Central memory CD8-positive, alpha-beta T cell (primary cell): ENCODE measurements at places on chromosomes 6 and 20.

DNA sequence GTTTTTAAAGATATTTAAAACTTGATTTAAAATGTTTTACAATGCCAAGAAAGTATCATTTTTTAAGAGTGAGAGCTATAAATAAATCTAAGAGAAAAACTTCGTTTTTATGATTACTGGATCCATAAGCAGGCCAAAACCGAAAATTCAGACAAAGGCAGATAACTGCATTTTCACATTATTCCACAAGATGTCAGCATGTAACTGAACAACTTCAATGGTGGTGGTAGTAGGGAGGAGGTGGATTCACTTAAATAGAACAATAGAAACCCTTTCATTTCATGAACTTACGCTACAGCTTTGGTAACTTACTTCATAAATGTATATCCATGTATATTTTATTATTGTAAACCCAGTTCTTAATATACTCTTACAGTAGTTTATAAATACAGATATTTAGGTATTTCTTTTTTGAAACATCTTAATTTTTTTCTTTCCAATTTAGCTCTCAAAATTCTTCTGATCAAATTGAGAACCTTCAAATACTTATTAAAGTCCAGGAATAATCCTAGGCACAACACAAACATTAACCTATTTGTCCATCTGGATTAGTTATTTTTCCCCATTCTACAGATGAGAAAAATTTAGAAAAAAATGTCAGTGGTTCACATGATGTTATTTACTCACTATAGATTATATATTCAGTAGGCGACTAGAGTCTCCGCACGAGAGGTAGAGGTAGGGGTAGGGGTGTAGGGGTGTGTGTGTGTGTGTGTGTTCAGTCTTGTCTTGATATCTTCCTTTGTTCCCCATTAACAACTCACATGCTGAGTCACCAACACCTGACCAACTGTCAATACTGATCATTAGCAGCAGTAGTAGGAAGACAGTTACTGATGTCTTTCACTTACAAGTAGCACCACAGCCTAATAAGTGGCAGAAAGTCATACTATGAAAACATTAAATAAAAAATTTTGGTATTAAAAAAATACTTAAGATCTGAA lies 111.5 kb downstream of the ARHGAP18 start:
- DNase-seq: no peak

GRCh38 chr20:59247731-59248684 lies 52.4 kb upstream of the EDN3 start:
- no peak for DNase-seq

DNA sequence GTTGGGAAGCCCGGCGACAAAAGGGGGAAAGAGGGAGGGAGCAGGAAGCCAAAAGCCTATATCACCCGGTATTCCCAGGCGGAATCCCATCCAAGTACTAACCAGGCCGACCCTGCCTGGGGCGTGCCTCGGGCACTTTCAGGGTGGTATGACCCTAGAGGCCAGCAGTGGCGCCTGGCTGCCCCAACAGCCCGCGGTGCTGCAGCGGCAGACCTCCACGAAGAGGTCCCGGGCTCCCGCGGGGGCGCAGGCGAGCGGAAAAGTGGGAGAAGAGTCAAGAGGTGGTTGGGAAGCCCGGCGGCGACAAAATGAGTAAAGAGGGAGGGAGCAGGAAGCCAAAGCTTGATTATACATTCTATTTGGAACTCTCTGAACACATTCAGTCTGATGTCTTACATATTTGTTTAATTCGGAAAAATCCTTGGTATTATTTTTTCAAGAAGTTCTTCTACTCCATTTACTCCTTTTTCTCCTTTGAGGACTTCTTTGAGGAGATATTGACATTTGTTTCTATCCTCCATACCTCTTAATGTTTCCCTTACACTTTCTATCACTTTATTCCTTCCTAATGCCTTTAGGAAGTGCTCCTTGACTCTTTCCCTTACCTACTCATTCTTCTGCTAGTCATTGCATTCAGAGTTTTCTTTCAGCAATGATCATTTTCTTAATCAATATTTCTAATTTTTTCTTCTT lies 11.5 kb downstream of the TREML4 start:
- no peak for DNase-seq

GRCh38 chr6:35737413-35738211 lies 780 bp downstream of the ARMC12 start:
- DNase-seq: no peak

DNA sequence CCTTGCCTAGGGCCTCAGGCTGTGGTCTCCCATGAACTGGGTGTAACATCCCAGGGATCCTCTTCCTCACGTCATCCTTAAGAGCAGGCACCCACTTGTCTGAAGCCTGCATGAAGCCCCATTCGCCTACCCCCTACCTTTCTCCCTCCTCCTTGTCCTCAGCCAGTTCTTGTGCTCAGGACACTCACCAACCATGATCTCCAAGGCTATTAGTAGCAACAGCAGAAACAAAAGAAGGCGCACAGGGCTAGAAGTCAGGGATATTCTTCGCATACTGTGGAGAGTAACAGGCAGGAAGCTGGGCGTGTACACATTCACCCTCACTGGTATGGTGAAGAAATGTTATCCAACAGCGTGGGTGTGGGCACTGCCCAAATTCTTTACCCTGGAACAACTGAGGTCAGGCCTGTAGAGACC lies 7.3 kb downstream of the RAET1E start:
- DNase-seq: no peak

- no peak for DNase-seq
Observed at GRCh38 chr6:170317718-170318117, 11.2 kb downstream of the FAM120B start.

DNA sequence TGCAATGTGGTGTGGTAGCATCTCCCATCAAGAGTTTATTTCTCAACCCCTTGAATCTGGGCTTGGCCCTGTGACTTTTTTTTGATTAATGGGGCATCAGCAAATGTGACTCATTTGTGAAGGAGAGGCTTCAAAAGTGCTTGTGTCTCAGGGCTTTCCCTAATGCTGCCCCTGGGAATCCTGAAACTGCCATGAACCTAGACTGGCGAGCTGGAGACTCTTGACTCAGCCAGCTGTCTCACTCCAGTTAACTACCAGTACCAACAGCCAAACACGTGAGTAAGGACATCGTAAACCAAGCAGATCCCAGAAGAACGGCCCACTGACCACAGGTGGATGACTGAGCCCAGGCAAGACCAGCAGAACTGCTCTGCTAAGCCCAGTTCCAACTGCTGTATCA lies 72.8 kb upstream of the ADTRP start:
- DNase-seq: no peak

- DNase-seq: no peak
Observed at GRCh38 chr20:19649041-19649440, 109.0 kb upstream of the RIN2 start.

DNA sequence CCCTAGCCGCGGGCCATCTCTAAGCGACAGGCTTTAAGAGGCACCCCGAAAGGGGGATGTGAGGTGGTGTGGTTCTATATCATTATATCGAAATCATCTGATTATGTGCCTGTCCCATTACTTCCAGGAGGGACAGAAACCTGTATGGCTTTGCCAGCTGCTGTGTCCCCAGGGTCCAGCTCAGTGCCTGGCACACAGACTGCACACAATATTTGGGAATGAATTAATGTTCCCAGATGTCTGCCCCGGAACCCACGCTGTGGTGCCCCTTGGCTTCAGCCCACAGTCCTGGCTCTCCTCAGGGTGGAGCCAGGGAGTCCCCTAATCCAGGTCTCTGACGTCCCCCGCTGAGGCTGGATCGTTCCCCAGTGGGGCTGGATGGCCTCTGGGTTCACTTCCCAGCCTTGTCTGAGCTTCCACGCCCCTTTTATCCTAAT lies 8.9 kb upstream of the AHCY start:
- DNase-seq: no peak

DNA sequence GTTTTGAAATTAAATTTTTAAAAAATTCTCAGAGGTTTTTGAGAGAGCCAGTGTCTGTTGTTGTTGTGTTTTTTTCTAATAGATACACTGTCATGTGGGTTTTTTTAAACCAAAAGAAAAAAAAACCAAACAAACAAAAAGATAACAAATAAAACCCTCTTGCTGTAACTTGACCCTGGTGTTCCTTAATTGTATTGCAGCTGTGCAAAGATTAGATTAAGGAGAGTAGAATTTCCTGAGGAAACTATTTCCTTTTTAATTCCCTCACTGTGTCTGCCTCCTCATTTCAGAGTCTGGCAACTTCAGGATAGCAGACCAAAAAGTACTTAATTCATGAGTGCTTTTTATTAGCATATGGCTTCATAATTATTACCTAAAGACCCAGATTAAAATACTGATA lies 281.9 kb downstream of the EPM2A start:
- DNase-seq: no peak

DNA sequence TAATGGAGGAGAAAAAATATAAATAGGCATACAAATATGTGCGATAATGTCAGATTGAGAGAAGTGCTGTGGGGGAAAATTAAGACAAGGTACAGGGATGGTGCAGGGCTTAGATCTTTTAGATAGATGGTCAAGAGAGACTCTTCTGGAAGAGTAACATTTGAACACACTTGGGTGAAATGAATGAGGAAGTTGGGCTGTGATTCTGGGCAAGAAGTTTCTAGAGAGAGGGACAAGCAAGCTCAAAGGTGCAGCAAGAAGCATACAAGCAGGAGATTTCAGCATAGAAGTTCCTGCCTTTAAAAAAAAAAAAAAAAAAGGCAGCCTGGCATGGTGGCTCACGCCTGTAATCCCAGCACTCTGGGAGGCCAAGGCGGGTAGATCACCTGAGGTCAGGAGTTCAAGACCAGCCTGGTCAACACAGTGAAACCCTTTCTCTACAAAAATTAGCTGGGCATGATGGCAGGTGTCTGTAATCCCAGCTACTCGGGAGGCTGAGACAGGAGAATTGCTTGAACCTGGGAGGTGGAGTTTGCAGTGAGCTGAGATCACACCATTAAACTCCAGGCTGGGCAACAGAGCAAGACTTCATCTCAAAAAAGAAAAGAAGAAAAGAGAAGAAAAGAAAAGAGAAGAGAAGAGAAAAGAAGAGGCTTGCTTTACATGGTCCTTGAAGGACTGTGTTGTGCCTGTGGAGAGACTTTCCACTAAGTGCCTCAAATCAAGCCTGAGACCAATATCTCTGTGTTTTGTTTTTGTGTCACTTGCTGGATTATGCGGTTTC lies 9.7 kb upstream of the CD83 start:
- no peak for DNase-seq

- no peak for DNase-seq
Observed at GRCh38 chr20:32544260-32544722, 40.8 kb downstream of the NOL4L start.

- DNase-seq: no peak
Observed at GRCh38 chr6:133644892-133645619, 243.9 kb upstream of the TCF21 start.

DNA sequence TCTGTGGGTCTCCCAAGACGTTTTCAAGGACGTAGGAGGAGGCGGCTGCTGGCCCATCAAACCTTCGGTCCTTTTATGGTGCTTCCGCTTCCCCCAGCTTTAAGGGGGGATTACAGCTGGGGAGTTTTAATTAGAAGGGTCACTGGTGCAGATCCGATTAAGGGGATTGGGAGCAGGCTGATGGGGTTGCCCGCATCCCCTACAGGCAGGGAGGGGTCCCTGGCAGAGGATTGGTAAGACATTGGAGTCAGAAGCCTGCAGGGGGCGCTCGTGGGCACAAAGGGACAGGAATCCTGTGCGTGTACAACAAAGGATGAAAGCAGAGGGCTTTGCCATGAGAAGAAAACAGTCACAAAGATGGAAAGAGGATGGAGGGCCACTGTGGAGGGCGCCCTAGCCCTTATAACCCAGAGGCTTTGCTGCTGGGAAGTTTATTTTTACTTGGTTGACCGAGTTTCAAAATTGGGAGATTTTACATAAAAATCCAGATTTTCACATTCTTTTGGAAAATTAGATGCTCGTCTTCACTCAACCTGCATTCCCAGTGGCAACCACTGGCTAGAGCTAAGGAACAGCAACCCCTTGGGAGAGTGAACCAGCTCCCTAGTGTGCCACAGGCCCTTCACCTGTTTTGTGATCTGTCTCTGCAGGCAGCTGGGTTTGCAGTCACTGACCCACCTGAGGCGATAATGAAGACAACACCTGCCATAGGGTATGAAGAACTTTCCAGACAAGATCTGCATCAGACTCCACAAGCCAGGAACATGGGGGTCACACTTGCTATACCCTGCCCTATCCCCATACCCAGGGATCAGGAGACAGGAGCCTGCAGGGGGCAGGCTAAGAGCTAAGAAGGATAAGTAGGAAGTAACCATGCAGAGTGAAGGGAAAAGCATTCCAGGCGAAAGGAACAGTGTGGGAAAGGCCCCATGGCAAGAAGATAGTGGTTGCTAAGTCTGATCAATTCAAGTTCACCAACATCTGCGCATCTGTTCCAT lies 97.7 kb downstream of the KCNB1 start:
- peak; percentile 46 for DNase-seq

DNA sequence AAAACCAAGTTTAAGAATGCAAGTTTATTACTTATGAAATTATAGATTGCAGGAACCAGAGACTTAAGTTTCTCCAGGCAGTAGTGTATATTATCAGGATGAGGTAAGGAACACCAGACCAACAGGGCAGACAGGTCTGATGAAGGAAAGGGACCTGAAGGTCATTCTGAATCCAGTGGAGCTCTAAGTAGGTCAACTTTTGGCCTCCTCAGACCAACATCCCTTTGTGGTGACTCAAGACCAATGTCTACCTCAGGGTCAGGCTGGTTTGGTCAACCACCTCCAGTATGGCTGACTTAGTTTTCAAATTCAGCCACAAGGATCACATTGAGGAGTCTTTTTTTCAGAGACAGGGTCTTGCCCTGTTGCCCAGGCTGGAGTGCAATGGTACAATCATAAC lies 38.7 kb upstream of the TFAP2A start:
- DNase-seq: no peak

DNA sequence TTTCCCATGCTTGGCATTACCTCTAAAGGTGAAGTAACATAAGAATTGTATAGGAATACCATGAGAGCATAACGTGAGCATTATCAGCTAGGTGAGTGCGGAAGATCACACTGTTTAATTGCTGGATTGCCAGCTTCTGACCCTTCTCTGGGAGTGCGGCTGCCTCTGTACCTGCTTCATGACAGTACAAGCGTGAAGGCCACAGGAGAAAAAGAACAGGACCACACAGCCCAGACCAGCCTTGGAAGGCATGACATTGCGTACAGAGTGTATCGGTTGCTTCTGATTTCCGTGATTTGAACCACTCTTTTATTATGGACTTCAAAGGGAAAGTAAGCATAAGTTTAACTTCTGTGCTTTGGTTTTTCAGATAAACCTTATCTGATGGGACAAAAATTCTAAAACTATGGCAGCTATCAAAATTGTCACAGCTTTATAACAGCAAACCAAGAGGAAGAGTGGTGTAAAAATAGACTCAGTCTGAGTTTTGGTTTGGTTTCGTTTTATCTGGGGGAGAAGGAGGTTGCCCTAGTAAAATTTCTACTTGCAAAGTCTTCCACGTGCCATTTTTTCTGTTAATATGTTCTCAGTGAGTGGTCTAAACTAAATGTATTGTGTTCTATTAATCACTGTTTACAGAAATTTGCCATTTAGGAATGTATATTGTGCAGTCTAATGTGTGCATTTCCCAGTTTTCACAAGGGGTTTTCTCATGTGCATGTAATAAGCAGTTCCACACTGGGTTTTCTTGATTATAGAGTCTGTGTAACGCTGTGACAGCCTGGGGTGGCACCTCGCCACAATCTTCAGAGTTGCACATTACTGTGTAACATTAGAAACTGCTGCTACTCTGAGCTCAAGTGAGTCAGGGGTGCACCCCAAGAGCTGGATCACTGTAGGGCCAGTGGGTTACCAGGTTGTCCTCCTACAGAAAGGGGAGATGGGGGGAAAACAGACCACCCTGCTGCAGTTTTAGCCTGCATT lies 97.3 kb downstream of the RPP40 start:
- DNase-seq: no peak
